ENCODE measurements at places on chromosomes 3 and 15.
A peak's percentile ranks its signal among the peaks of the same experiment; 100 is the strongest.

- DNase-seq: no peak
Measured at GRCh38 chr3:59621037-59621436, 571.2 kb upstream of the CFAP20DC start.

GRCh38 chr15:75104804-75105557 lies 81.6 kb downstream of the PPCDC start:
- peak; percentile 96 for DNase-seq

DNA sequence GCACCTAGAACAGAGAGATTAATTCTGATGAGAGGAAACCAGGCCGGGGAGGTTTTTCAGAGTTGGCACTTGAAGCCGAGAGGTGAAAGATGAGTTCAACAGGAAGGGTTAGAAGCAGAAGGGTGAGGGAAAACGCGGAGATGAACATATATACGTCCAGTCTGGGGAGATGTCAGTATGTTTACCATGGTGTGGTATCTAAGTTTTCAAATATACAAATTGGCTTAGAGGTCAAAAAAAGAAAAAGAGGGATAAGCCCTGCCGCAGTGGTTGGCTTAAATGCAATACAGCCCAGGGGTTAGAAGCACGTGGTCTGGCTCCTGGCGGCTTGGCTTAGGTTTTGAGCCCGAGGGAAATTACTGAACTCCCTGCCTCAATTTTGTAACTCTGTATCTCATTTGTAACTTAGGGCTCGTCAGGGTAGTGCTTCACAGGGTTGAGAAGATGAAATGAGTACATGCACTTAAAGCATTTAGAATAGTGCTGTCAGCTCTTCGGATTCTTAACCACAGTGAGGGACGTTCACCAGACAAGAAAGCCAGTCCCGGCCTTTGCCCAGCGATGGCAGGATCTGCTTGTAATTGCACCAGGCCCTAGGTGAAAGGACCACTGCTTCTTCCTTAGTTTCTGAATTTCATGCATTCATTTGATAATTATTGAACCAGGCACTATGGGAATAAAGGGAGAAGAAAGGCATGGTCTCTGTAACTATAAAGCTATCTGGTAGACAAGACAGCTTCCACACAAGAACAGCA lies 6.4 kb downstream of the HES1 start:
- no peak for DNase-seq

GRCh38 chr3:113698956-113699355 lies 2.5 kb upstream of the USF3 start:
- DNase-seq: peak; percentile 22

- DNase-seq: no peak
Measured at GRCh38 chr3:183331498-183331897, 78.4 kb downstream of the B3GNT5 start.

DNA sequence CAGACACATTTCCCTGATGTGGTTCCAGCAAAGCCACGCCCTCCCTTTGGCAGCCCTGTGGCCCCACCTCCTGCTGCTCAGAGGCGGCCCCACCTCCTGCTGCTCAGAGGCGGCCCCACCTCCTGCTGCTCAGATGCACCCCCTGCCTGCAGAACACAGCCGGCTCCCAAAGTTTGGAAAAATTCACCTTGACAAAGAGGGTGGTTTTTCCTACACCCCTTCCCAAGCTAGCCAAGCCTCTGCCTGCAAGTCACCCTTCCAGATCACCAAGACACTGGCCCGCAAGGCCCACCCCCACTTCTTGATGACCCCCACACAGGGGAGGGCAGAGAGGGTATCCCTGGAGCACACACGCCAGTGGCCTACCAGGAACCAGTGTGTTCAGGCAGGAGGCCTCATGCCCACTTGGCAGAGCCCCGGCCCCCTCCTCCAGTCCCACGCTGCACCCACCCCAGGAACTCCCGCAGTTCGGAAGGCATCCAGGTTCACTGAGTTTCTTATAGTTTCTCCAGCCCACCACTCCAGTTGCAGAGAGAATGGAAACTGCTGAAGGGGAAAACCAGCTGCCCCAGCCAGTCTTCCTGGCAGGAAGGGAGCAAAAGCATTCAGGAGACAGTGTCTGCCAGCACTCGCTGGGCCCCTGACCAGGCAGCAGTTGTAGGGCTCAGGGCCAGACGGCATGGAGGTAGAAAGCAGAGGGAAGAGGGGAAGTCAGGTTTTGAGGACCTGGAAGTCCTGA lies 2.3 kb upstream of the HAPLN3 start:
- DNase-seq: peak; percentile 74
